Stimulated activated CD8-positive, alpha-beta memory T cell treated with anti-CD3 and anti-CD28 coated beads, Interleukin-15, amount 100 ng/mL, for 4 hours (primary cell): ENCODE measurements at places on chromosomes 1 and 21.

GRCh38 chr1:23477359-23478144, 6.4 kb downstream of the ASAP3 start:
- DNase-seq = no peak

DNA sequence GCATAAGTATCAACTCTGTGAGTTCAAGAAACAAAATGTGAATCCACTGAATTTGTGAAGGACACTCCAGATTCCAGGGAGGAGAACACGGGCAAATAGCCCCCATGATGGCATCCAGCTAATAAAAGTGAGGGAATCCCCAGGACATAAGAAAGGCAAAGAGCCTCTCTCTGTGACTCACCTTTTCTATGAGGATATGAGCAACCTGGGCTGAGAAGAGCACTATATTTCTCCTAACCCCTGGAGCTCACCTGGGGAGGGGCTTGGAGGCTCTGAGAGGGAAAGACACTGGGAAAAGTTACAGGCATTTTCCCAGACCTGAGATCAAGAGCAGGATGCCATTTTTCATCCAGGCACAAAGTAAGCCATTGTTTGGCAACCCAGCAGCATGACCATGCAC, 1298.8 kb downstream of the PLA2G4A start:
- DNase-seq = no peak

DNA sequence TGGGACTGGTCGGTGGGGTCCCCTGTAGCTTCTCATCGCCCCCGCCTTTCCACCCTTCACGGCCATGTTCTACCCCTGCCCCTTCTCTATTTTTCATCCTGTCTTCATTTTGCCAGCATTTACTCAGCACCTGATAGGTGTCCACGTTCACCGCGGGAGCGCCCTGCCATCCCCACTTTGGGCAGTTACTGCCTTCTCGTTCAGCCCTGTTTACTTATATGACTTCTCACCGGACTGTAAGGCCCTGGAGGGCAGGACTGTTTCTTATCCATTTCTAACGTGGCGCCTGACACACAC, 380 bp downstream of the MFN2 start:
- no peak for DNase-seq

GRCh38 chr21:39444421-39445180, 977 bp downstream of the LCA5L start:
- DNase-seq = no peak

GRCh38 chr1:47207803-47208373, 18.1 kb upstream of the PDZK1IP1 start:
- DNase-seq = no peak

- DNase-seq = no peak
Measured at GRCh38 chr1:178358456-178358855, 138.3 kb downstream of the CLEC20A start.

DNA sequence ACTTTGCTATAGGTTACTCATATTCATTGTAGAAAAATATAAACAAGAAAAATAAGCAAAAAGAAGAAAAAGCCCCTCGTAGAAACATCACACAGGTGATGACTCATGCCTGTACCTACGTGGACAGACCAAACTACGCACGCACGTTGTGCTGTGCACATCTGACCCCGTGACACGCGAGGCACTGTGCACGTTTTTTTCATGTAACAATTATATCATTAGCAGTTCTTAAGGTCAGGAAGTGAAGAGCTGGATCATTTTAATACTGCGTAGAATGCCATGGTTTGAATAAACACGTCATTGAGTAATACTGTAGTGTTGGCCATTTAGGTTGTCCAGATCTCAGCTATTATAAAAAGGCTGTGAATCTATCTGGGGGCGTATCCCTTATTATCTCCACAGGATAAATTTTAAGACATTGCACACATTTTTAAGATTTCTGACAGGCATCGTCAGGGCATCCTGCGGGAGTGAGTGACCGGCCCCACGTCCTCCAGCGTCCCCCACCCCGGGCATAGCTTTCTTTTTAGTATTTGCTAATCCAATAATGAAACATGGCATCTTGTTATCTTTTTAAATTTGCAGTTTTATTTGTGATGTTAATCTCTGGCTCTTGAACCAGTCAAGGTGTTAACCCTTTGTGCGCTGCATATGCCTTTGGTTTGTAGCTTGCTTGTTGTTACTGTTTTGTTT, 23.4 kb upstream of the ADARB1 start:
- no peak for DNase-seq

- no peak for DNase-seq
Measured at GRCh38 chr1:20792196-20792595, 5.1 kb upstream of the HP1BP3 start.

GRCh38 chr1:967466-968343, 1.4 kb downstream of the PLEKHN1 start:
- DNase-seq = no peak

DNA sequence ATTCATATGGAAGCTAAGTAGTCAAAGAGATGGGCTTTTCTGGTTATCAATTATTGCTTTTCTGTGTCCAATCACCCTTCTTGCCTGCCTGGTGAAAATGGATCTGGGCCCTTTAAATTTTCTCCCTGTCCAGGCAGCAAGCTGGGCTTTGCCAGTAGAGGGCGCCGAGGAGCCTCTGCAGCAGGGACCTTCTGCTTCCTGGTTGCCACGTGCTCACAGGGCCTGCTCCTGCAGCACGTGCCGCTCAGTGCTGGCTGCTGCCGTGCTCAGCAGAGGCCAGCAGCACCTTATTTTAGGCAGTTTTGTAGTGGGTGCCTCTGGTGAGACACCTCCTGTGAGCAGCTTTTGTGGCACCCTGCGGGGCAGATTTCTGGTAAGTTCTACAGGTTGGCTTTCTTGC, 4.0 kb downstream of the ACTL8 start:
- DNase-seq = no peak

- no peak for DNase-seq
Measured at GRCh38 chr1:241532864-241533263, 686 bp downstream of the KMO start.

DNA sequence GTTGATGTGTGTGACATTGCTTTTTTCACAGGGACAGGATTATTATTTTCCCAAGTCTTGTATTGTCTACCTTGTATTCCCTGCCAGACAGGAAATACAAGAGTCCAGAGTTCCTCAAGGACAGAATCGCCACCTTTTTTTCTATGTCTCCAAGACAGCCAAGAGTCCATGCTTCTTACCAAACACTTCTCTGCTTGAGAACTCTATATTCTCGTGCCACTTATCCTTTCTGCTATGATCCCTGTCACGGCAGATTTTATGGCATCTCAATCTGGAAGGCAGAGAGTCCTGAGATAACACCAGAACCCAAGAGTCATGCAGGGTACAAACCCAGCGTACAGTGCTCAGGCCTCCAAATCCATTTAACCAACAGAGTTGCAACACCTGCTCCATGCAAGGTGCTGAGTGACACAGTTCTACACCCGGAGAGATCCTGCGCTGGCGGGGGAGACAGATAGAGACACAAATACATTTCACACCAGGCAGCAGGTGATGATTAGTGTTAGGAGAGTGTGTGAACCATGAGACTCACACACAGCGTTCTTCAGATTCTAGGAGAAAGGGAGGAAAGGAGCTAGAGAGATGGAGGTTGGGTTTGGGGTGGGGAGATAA, 107.6 kb downstream of the NAV1 start:
- no peak for DNase-seq

GRCh38 chr1:116990612-116991151, 10.9 kb upstream of the CD101 start:
- DNase-seq = no peak

DNA sequence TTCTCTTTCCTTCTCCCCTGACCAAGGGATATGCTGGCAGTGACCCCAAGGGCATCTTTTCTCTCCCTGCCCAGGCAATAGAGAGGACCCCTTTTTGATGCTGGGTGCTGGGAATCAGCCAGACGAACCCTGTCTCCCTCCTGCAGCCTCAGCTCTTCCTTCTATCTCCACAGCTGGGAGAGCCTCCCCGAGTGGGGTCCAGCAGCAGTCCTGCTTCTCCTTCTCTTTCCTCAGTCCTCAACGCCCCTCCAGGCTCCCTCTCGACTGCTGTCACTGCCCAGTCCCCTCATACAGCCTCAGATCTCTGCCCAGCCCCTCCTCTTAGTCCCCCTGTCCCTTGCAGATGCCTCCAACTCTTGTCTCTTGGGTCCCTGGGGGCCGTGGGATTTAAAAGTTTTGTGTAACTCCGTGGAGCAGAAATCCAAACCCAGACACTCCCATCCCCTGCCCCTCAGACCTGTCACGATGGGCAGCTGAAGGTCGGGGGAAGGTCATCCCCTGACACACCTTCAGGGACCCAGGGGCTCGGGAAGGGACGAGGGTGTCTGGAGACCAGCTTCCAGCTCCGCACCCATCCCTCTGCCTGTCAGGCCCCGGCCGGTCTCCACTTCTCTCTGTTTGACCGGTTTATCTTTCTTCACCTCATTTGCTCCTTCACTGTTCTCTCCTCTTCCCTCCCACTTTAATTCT, 5.8 kb upstream of the ETV3L start:
- DNase-seq = no peak

- no peak for DNase-seq
Measured at GRCh38 chr1:181043025-181043888, 9.5 kb downstream of the MR1 start.

- no peak for DNase-seq
Measured at GRCh38 chr1:69483246-69483645, 84.5 kb upstream of the LRRC7 start.

DNA sequence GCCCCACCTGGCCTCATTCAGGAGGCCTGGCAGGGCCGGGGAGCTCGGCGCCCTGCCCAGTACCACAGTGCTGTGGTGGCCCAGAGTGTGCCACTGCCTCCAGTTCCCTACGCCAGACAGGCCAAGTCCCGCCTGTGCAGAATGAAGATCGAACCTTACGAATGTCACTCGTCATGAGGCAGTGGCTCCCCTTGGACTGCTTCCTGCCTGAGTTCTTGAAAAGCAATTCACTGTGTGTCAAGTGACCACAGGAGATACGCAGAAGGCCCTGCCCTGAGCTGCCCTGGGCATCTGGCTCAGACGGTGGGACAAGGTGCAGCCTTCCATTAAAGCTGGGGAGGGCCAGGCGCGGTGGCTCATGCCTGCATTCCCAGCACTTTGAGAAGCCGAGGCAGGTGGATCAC, 49.6 kb upstream of the LRP8 start:
- DNase-seq = no peak

- DNase-seq = no peak
Measured at GRCh38 chr1:112264553-112264952, 131.5 kb upstream of the CTTNBP2NL start.

GRCh38 chr1:234537236-234537635, 58.3 kb upstream of the TARBP1 start:
- DNase-seq = no peak

- no peak for DNase-seq
Measured at GRCh38 chr1:34113362-34113761, 51.7 kb downstream of the CSMD2 start.

- no peak for DNase-seq
Measured at GRCh38 chr21:38440746-38441145, 57.5 kb downstream of the ERG start.

- DNase-seq = no peak
Measured at GRCh38 chr21:44357064-44357837, 3.8 kb downstream of the TRPM2 start.

- DNase-seq = no peak
Measured at GRCh38 chr1:27436204-27437159, 44.1 kb downstream of the GPR3 start.
